ENCODE measurements at places on chromosomes 1 and 21.

GRCh38 chr1:177849130-177849529, 120.7 kb downstream of the SEC16B start:
- DNase-seq = no peak

- DNase-seq = no peak
These were observed 11.1 kb downstream of the PRXL2B start for GRCh38 chr1:2597441-2598328.

GRCh38 chr1:223211323-223211985, 68.4 kb upstream of the TLR5 start:
- no peak for DNase-seq

- no peak for DNase-seq
These were observed 18.8 kb downstream of the PPP1R12B start for GRCh38 chr1:202367271-202367670.

DNA sequence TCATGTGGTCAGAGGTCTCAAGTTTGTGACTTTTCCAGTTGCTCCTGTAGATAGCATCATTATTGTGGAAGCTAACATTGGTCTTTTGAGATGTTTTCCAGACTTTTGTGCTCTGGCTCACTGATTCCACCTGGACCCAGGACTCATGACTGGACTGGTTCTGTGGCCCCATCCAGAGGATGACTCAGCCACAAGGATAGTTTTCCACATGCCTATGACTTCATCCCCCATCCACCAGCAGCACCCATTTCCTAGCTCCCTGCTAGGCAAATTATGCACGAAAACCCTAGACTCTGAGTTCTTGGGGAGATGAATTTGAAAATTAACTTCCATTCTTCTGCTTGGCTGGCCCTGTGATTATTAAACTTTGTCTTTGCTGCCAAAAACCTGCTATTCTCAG, 949.3 kb downstream of the MRPL39 start:
- no peak for DNase-seq

GRCh38 chr1:6065093-6065858, 19.6 kb downstream of the KCNAB2 start:
- no peak for DNase-seq

- DNase-seq = no peak
These were observed 19.5 kb downstream of the PODN start for GRCh38 chr1:53081384-53082066.

- DNase-seq = peak; percentile 51
These were observed 1.1 kb downstream of the NENF start for GRCh38 chr1:212433577-212434462.

- no peak for DNase-seq
These were observed 11.8 kb upstream of the F3 start for GRCh38 chr1:94553323-94553730.

DNA sequence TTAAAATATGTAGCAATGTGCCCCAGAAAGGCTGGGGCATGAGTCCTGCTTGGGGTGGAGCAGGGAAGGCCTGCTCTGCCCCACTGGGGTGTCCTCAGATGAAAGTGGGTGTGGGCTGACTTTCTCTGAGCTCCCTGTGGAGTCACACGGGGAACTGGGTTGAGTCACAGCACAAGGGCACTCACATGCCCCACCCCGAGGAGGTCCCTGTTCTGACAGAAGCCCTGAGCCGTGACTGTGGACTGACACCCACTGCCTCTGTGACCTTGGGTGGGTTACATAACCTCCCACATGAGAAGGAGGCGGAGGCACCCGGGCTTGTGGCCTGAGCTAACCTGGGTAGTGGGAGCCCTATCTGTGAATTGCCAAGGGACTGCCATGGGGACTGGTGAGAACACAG, 52.5 kb upstream of the TINAGL1 start:
- no peak for DNase-seq

DNA sequence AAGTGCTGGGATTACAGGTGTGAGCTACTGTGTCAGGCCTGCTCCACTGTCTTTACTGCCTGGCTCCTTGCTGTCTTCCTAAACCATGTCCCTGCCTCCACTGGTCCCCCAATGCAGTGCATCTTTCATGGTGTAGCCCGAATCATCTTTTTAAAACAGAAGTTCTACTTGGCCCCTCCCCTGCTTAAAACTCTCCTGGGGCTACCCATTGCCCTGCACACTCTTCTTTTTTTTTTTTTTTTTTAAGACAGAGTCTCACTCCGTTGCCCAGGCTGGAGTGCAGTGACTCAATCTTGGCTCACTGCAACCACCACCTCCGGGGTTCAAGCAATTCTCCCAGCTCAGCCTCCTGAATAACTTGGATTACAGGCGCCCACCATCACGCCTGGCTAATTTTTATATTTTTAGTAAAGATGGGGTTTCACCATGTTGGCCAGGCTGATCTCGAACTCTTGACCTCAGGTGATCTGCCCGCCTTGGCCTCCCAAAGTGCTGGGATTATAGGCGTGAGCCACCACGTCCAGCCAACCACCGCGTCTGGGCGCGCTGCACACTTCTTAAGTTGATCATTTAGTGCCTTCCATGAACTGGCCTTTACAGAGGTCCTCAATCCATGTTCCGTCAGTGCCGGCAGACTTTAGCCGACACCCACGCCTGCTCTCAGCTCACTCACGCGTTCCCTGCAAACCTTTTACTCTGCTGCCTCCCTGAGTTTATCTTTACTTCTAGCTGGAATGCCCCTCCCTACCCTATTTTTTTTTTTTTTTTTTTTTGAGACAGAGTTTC, 2.4 kb downstream of the FCN3 start:
- no peak for DNase-seq

Data from C1 segment of cervical spinal cord (tissue), 14 donors.